ENCODE measurements at places on chromosomes 7 and 10.

- no peak for DNase-seq
Observed at GRCh38 chr7:150390205-150390604, 11.1 kb downstream of the ZNF775 start.

DNA sequence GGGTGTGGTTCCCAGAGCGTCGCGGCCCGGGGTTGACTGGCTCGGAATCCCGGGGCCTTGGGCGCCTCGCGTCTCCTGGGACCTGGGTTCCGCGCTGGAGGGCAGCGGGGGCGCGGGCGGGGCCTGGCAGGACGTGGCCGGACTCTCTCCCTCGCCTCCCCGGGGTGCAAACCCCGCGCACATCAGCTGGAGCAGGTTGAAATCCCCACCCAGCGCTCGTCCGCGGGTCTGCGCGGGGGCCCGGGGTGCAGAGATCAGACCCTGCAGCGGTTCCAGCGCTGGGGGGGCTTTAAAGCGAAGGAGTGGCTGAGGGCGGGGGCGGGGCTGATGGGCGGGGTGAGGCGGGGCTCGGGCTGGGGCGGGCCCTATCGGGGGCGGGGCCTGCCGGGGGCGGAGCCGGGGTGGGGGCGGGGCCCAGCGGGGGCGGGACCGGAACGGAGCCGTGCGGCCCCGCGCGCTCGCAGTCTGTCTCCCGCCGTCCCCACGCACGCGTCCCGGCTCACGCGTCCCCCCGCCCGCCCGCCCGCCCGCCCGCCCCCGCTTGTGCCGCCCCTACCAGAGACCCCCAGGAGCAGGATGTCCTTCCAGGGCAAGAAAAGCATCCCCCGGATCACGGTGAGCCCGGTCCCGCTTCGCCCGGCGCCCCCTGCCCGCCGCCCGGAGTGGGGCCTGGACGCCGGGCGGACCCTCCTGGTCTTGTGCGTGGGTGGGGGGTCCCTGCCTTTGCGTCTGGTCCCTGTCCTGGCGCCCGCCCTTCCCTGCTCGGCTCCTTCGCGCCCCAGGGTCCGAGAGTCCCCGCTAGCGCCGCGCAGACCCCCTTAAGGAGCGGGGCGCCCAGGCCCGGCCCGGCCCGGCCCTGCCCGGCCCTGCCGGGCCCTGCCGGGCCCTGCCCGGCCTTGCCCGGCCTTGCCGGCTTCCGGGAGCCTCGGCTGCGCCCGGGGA is at the start of gene DPYSL4:
Gene DPYSL4 (plus strand): TSS at position 461 of the 942 bp plus-strand sequence. CDS start 116 bp downstream, at position 577.
- DNase-seq = no peak

DNA sequence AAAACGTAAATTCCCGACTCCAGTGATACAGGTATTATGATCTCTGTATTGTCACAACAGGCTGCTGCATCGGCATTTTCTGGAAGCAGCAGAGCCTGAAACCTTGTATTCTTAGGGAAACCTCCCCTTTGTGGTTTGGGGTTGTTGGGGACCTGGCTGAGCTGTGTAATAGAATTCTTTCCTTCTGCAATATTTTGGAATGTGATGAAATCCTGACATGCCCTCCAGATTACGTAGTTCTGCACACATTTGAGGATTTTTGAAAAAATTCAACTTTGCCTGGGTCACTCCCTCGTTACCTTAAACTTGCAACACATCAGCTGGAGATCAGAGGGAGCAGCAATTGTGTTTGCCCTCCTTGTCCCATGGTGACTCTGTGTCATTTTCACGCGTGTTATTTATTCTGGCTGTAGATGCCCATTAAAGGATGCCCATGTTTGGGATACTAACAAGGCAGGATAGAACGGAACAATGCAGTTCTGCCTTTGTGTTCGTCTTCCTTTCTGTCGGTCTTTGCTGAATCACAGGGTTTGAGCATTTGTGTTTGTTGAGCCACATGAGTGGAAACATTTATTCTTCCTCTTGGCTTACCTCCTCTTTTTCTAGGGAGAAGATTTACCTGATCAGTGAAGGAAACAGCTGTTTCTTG is 181.7 kb downstream of the TCF7L2 start:
- no peak for DNase-seq

GRCh38 chr10:15052121-15052520 is 8.4 kb downstream of the OLAH start:
- no peak for DNase-seq

GRCh38 chr10:92405419-92405924 is 114.5 kb downstream of the MARCHF5 start:
- no peak for DNase-seq

DNA sequence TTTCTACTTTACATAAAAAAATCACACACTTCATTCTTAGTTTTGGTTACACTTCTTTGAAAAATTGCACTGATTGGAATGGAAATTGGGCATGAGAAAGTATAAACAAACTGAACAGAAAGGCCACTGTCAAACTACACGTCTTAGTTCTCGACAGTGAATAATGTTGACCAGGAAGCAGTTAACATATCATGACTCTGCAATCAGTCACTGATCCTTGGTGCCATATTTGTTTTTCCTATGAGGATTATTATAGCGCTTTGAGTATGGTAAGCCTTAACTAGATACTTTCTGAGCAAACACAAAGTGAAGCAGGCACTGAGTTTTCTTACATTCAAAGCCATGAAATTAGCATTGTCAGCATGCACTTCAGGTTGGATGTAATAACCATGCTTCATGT is 495.1 kb upstream of the ANKRD30A start:
- no peak for DNase-seq

- DNase-seq = no peak
Observed at GRCh38 chr7:43116451-43116850, 4.0 kb downstream of the HECW1 start.

DNA sequence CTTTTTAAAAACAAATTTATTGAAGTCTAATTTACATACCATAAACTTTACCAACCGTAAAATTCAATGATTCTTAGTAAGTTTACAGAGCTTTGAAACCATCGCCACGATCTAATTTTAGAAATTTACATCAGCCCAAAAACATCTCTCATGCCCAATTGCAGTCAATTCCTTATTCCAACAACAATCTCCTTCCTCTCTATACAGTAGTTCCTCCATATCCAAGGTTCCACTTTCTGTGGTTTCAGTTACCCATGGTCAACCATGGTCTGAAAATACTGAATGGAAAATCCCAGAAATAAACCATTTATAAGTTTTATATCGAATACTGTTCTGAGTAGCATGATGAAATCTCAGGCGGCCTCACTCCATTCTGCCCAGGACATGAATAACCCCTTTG is 183.4 kb upstream of the ADCY1 start:
- no peak for DNase-seq

- DNase-seq = no peak
Observed at GRCh38 chr7:93374345-93374940, 142.3 kb downstream of the VPS50 start.

DNA sequence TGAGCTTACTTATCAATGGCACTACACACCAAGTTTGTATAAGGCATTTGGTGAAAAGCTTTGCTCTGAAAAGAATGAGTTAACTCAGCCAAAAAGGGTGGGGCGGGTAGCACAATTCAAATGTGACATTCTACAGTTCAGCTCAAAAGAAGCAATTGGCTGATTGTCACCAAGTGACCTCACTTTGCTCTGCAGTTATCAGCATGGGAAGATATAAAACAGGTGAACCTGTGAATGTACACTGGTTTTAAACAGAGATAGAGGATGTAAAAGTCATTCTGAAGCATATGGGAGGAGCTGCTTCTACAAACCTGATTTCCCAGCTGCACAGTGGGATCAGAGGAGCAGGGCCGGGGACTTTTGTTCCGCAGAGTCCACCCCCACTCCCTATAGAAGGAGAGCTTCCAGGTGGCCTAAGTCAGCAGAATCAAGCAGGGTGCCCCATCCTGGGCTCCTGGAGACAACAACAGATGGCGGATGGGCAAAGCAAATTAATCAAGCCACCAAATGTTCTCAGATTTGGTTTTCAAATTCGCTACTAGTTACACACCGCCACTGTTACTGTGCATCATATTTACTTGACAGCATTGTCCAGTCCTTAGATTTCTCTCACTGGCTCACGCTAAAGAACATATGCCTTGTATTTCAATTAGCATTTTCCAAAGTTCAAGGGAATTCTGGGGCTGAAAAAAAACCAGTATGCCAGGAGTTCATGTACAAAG is 27.5 kb upstream of the NPVF start:
- DNase-seq = no peak

DNA sequence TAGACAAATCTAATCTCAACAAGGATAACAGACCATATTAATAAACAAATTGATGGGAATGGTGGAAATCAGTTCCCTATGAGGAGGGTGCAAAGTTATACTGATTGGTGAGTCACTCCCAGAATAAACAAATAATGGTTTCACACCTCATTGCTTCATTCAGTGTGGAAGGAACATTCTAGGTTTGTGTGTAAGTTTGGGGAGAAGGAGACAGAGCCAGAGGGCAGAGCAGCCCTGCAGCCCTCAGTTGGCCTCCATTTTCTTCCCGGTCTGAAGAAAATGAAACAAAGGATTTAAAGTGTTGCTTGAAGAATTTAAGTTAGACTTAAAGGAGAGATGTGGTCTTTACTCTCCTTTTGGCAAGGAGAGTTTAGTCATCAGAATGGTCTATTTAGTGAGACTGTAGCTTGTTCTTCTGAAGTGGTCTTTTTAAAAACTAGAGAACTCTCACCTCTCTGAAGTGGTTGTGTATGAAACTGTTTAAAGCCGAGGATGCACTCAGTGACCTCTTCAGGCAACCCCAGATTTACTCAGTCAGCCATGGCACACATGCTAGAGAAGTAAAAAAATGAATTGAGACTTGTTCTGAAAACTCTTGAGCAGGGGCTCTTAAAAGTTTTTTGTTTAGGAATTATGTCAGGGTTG is 27.2 kb downstream of the IKZF1 start:
- DNase-seq = no peak

DNA sequence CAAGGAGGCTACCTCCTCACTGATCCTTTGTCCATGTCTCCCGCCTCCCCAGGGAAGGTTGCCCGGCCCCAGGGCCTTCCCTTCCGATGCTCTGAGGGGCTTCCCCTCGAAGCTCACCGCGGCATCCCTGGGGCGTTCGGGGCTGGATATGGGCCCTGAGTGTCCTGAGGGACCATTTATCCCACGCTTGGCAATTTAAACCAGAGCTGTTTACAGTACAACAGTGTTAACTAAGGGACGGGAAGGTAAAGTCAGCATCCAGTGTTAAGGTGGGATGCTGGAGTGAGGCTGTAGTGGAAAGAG is 92.0 kb downstream of the TCERG1L start:
- no peak for DNase-seq

DNA sequence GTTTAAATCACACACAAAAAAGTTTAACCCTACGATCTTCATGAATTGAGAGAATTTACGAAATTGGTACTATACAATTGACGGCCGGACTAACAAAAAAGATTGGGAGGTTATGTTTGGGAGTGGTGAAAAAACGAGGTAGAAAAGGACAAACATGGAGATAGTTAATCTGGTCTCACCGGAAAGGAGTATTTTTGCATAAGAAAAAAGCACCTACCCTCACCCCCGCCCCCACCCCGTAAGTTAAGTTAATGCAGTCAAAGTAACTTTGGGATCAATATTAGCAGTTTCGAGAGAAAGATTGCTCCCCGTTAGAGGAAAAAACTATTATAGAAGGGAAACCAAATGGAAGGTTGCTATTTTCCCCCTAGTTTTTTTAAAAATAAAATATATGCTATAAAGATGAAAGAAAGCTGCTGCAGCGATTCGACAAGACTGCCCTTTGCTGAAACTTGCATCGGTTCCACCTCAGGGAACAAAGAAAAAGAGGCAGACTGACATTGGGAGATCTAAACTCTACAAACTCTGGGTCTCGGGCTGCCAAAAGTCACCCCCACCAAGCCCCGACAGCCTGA is 3.5 kb downstream of the SP8 start:
- DNase-seq = no peak

DNA sequence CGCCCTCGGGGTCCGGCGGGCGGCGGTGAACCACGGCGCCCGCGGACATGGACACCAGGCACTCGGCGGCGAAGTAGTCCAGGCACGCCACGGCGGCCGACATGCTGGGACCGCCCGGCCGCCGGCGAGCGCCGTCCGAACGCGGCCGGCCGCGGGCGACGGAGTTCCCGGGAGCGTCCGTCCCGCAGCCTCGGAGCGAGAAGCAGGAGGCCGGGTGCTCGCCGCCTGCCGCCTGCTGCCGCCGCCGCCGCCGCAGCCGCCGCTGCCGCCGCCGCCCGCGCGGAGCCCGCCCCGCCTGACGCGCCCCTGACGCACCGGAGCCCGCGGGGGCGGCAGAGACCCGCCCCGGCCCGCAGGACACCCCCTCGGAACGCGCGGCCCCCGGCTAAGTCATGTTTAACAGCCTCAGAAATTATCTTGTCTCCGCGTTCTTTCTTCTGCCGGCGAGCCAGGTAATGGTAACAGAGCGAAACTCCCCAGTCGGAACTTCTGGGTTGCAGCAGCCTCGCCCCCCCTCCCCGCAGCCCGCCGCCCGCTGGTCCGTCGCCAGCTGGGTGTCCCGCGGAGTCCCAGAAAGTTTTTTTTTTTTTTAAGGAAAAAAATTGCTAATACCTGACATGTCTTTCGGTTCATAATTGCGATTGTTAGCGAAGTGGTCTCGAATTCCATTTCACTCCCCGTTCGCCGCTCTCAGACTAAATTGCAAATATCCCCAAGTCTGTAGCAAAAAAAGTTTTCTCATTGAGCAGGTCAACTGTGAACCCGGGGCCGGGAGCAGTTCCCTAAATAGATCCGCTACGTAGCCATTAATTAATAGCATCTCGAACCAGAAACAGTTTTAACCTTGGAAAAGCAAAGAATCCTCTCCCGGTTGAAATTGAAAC is at the start of gene KLF14:
Gene KLF14 (minus strand): TSS at position 277 of the 884 bp plus-strand sequence. CDS start 174 bp downstream, at position 103.
- DNase-seq = no peak

DNA sequence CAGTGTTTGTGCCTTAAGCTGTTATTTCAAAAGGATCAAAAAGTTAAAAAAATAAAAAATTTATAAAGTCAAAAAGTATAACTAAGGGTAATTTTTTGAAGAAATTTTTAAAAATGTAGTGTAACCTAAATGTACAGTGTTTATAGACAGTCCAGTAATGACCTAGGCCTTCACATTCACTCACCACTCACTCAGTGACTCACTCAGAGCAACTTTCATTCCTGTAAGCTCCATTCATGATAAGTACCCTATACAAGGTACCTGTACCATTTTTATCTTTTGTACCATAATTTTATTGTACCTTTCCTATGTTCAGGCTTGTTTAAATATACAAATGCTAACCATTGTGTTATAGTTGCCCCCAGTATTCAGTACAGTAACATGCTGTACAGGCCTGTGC is 21.5 kb downstream of the DNAJC9 start:
- no peak for DNase-seq

DNA sequence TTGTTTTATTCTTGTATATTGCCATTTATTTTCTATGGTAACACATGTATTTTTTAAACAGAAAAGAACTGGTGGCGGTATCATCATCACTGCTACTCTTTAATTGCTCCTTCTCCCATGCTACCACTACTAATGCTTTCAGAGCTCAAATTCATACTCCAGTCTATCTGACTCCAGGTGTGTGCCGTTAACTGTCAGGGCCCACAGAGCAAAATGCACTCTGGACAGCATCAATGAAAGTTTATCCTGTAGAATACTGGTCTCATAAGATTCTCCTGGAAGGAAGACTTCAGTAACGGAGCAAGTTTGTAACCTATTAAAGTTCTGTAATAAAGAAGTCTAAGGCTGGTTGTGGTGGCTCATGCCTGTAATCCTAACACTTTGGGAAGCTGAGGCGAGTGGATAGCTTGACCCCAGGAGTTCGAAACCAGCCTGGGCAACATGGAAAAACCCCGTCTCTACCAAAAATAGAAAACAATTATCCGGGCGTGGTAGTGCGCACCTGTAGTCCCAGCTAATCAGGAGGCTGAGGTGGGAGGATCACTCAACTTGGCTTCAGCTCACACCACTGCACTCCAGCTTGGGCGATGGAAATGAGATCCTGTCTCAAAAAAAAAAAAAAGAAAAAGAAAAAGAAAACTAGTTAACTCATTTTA is 18.4 kb downstream of the ZNRF2 start:
- DNase-seq = no peak

Data from stimulated activated CD4-positive, alpha-beta T cell treated with anti-CD3 and anti-CD28 coated beads, TNF-alpha, amount 100 ng/mL, for 4 hours (primary cell).